ENCODE measurements at places on chromosomes 4 and X.

- DNase-seq, result no peak
These were observed 30.4 kb downstream of the SH3TC1 start for GRCh38 chr4:8229331-8229975.

DNA sequence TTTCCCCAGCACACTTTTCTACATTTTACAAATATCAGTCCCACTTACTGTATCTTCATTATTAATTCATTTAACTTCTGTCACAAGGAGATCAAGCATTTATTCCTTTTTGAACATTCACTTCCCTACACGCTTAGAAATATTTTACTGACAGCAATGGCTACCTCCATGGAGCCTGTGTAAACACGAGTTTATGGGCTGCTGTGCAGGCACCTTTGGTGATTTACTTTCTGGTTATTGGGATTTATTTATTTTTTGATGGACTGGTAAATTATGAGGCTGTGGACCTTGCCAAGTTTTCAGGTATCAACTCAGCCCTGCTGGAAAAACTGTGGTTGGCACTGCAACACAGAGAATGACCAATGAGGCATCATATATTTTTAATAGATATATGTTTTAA lies 45.4 kb upstream of the PAQR3 start:
- no peak for DNase-seq

DNA sequence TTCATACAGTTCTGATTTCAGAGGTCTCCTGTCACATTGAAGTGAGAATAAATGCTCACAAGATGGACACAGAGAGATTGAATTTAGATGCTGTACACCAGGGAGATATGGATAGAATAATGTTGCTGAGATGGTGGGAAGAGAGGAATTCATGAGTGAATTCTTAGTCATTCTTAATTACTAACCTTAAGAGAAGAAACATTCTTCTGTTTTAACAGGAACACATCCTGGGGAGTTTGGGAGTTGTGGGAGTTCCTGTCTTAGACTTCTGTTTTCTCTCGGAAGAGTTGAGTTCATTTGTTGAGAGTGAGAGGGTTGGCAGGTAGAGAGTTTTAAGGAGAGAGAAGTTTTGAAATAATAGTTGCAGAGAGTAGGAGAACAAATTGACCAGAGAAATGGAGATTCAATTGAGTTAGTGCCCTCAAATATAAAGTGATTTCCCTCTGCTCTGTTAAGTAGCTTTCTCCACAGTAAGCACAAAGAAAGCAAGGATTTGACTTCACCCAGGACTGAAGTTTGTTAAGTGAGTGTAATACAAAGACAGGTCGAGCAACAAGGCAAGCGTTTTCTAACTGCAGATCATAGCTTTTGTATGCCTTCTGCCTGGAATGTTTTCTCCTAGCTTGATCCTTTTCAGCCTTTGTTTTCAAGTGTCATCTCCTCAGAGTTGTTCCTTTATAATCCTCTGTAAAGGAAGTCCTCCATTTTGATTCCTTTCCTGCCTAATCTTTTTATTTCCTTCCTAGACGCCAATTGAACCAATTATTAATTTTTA lies 205.9 kb downstream of the RAPGEF2 start:
- peak; percentile 10 for DNase-seq

DNA sequence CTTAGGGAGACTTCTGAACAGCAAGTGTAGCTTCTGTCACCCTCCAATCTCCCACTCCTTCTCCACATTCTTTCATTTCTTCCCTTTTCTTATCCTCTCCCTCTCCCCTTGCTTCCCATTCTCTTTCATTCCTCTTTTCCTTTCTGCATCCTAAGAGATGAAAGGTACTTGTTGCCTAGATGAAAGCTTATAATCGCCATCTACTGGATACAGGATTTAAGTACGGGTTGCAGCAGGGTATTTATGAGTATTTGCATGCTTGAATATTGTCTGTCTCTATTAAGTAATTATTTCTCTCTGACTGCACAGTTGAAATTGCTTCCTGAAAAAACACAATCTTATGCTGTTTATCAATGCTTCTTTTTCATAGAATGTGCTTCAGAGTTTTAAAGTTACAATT lies 174.0 kb upstream of the TENT5D start:
- peak; percentile 22 for DNase-seq

DNA sequence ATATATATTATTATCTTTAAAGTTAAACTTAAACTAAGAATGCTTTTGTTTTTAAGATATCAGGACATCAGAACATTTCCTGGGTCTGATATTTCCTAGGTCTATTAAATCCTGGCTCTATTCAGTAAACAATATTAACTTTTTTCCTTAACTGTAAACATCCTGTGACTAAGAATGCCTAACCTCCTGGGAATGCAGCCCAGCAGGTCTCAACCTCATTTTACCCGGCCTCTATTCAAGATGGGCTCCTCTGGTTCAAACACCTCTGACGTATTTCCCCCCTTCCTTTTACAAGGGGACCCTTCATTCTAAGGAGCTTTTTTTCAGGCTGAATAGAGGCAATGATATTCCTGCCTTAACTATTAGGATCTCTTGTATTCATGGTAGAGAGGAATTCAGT lies 35.8 kb upstream of the DYNLT3 start:
- DNase-seq, result no peak

DNA sequence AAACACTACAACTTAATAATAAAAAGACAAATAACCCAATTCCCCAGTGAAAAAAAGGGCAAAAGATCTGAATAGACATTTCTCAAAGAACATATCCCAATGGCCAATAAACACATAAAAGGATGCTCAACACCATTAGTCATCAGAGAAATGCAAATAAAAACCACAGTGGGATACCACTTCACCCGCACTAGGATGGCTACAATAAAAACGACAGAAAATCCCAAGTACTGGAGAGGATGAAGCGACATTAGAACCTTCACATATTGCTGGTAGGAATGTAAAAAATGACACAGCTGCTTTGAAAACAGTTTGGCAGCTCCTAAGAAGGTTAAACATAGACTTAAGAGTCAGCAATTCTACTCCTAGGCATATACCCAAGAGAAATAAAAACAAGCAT lies 140.6 kb upstream of the ARX start:
- DNase-seq, result no peak

- no peak for DNase-seq
These were observed 4.4 kb downstream of the GABRE start for GRCh38 chrX:151970027-151970426.

DNA sequence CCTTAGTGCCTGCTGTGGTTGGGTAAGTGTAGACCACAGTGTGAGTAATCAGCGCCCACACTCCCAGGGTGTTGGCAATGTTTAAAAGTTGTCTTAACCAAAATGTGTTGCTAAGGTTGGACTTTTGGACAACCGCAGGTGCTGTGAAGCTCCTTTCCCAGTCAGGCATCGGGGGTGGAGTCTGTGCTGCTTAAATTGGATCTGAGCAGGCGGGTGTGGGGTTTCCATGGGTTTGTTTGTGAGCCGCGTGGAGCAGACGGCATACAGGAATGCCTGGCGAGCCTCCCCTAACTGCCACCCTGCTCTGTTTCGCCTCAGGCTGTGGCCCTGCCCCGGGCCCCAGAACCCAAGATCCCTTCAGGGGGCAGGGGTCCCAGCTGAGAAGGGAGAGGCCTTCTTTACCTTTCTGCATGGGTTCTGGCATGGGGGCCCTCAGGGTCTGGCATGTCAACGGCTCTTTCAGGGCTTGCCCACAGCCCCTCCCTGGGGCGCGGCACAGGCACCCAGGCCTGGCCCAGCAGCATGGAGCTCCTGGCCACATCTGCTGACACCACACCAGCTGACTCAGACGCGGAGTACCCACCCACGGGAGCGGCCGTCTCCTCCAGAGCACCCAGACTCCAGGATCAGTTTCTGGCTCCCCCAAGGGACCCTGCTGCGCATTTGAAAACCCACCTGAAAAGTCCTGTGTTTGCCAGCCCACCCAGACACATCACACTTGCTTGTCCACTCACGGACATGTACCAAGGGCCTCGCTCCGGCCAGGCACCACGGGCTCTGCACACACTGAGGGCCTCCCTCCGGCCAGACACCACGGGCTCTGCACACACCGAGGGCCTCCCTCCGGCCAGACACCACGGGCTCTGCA lies 5.1 kb upstream of the SPON2 start:
- DNase-seq, result no peak

DNA sequence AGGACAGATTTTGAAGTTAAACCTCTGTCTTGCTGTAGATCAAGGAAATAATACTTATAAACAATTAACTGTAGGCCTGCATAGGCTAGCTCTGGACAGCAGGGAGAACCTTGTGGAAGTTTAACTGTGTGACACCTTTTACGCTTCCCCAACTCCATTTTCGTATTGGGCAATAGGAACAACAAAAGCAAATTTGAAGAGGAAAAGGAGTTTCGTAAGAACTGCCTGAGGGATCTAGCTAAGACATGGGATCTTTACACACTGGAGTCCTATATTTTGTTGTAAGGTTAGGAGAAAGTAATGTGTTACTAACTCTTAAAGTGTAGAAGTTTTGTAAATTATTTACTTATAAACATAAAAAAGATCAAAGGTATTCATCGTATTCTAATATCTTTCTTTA lies 324.9 kb upstream of the CASK start:
- no peak for DNase-seq

- DNase-seq, result peak; percentile 46
These were observed 49.1 kb downstream of the MID1 start for GRCh38 chrX:10571260-10571659.

GRCh38 chr4:38034986-38035882 lies 75.0 kb downstream of the PTTG2 start:
- DNase-seq, result peak; percentile 84

GRCh38 chr4:48012824-48013223 lies 3.7 kb downstream of the CNGA1 start:
- peak; percentile 20 for DNase-seq

- DNase-seq, result no peak
These were observed 162.7 kb downstream of the STIM2 start for GRCh38 chr4:27023366-27023765.

- DNase-seq, result no peak
These were observed 80.5 kb downstream of the CASP3 start for GRCh38 chr4:184568770-184569169.

DNA sequence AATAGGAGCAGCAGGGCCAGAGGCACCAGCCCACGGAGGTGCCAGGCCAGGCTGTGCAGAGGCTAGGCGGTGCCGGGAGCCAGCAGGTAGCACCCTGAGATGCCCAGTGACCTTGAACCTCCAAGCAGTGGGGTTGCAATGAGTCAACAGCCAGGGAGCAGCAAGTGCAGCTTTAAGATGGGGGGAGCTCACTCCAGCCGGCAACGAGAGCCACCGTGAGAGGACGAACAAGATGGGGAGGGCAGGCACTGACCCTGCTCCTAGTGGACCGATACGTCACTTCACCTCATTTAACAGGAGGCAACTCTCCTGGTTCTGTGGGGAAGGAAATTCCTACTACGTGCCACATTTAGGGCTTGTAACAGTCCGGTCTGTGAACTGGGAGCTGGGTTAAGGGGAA lies 4.8 kb downstream of the LETM1 start:
- no peak for DNase-seq

DNA sequence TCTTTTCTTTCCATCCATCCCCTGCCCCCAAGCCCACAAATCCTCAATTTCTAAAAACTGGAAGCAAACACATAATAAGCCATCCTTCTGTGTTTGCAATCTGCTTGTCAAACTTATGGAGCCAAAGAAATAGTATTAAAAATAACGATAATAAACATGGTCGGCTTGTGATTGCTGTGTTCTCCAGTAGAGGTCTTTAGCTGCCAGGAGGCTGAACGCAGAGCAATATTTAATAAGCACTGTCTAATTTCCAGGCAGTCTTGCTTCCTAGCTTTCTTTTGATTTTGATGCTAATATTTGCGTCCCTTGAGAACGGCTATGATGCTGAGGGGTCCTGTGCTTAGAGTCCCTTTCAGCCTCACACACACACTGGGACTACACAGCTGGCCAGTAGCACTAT lies 3.2 kb upstream of the HELT start:
- peak; percentile 11 for DNase-seq

GRCh38 chr4:102843938-102844337 lies 16.6 kb upstream of the UBE2D3 start:
- DNase-seq, result no peak

DNA sequence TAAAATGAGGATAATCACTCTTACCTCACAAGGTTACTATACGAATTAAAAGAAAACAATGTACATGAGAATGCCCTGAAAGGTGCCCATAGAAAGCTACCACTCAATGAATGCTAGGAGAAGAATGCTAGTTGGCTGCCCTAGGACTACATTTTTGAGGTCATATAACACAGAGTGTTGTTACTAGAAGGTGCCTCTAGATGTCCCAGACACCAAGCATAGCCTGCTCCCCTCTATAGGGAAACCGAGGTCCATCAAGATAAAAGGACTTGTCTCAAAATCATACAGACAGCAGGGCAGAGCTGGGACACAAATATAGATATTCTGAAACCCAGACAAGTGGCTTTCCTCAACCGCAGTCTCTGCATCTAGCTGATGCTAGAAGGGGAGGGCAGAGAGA lies 147.0 kb upstream of the ARHGEF9 start:
- no peak for DNase-seq

- DNase-seq, result no peak
These were observed 255.1 kb downstream of the SPRY1 start for GRCh38 chr4:123651536-123652180.

- DNase-seq, result no peak
These were observed 161.5 kb downstream of the SOX3 start for GRCh38 chrX:140343226-140343868.

- no peak for DNase-seq
These were observed 50.0 kb downstream of the GRIA2 start for GRCh38 chr4:157270552-157270951.

DNA sequence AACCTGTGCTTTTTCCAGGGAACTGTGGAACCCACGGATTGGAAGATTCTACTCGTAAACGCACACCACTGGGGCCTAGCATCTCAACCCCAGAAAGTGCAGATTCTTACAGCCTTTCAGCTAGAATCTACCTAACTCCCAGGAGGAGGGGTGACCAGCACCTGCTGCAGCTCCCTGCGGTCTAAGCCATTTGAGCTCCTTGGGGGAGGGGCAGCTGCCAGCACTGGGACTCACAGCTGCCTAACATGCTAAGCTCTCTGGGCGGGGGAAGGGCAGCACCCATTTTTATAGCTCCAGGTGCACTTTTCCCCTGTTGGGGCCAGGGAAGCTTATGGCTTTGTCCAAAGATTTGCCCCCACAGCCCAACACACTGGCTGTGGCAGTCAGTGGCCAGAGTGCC lies 595.7 kb upstream of the EPHA5 start:
- DNase-seq, result no peak

GRCh38 chr4:19925516-19925915 lies 326.2 kb upstream of the SLIT2 start:
- DNase-seq, result no peak

- peak; percentile 23 for DNase-seq
These were observed 68.5 kb downstream of the SH3RF1 start for GRCh38 chr4:169202145-169202699.

- peak; percentile 53 for DNase-seq
These were observed 22.4 kb downstream of the FAT1 start for GRCh38 chr4:186701273-186701672.

GRCh38 chr4:98624144-98624543 lies 34.3 kb downstream of the TSPAN5 start:
- DNase-seq, result no peak

Measured in fibroblast of the aortic adventitia (primary cell).